ENCODE measurements at places on chromosomes 7 and 10.
A peak's percentile ranks its signal among the peaks of the same experiment; 100 is the strongest.

DNA sequence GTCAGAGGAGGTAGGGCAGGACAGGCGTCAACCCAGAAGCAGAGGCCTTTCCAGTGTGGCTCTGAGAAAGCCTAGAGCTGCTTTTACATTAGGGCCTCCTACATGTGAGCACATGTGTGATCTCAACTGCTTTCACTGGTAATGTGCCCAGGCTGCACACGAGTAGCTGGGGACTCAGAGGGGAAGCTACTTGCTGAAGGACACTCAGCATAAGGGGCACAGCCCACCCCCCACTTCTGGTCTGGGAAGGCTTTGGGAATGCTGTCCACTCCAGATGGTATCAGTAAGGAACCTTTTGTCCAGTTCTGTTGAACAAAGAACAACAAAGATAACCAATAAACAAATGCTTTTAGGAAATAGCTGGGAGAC, 18.9 kb downstream of the PRF1 start:
- no peak for DNase-seq

GRCh38 chr10:43233601-43234430, 33.0 kb downstream of the RASGEF1A start:
- DNase-seq, result no peak

GRCh38 chr7:11415101-11415500, 416.9 kb downstream of the THSD7A start:
- no peak for DNase-seq

GRCh38 chr7:144866189-144866588, 30.3 kb upstream of the TPK1 start:
- no peak for DNase-seq

DNA sequence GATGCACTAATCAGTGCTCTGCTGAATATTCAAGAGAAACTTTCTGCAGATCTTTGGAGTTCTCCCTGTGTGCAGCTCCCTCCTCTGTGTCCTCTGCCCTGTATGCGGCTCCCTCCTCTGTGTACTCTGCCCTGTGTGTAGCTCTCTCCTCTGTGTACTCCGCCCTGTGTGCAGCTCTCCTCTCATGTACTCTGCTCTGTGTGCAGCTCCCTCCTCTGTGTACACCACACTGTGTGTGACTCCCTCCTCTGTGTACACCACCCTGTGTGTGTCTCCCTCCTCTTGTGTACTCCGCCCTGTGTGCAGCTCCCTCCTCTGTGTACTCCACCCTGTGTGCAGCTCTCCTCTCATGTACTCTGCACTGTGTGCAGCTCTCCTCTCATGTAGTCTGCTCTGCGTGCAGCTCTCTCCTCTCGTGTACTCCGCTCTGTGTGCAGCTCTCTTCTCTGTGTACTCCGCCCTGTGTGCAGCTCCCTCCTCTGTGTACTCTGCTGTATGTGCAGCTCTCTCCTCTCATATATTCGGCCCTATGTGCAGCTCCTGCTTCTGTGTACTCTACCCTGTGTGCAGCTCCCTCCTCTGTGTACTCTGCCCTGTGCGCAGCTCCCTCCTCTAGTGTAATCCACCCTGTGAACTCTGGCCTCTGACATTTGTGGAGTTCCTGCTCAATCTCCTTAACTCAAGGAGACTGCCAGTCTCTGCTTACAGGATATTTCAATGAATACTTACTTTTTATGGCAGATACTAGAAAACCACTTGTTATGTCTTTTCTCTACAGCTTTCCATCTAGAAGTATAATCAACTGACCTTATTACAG, 280.4 kb downstream of the GLRX3 start:
- no peak for DNase-seq

DNA sequence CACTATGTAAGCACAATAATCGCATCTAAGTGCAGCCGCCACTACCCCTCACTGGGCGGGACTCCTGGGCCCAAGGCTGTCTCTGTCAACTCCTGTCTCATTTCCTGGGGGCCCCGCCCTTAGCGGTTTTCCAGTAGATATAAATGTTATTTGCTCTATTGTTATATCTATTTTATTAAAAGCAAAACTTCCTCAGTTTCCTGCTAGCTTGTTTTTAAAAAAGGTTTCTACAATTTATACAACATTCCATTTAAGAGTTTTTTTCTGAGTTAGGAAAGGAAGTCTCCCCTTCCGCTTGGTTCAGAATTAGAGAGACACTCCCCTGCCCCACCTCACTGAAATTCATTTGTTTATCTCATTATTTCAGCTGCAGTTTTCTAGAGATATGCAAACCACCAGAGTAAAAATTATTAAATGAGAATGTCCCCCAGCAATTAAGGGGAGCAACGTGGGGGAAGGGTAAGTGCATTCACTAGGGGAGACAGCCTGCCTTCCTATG, 82.7 kb downstream of the RAMP3 start:
- DNase-seq, result no peak

DNA sequence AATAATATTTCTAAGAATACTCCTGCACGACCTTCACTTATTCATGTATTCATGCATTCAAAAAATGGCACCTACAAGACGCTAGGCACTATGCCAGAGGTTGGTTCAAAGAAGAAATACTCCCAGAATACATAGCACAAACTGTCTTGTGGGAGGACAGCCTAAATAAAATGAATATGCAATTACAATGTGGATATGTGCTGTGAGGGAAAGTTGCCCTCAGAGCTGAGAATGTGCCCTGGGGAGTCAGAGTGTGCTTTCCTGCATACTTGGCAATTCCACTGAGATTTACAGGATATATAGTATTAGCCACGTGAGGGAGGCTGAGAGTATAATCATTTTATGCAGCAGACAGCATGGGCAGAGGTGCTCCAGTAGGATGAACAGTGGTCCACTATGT, 872.9 kb downstream of the GRID1 start:
- no peak for DNase-seq

GRCh38 chr7:5636914-5637313, 144.5 kb downstream of the RNF216 start:
- DNase-seq, result peak; percentile 92

- DNase-seq, result no peak
These were observed 13.6 kb downstream of the IRF5 start for GRCh38 chr7:128951296-128951695.

GRCh38 chr7:77558284-77558967, 21.3 kb downstream of the PTPN12 start:
- DNase-seq, result no peak

- DNase-seq, result no peak
These were observed 26.2 kb downstream of the PAPOLB start for GRCh38 chr7:4835398-4836205.

GRCh38 chr10:104622598-104623209, 18.4 kb upstream of the SORCS3 start:
- peak; percentile 13 for DNase-seq

DNA sequence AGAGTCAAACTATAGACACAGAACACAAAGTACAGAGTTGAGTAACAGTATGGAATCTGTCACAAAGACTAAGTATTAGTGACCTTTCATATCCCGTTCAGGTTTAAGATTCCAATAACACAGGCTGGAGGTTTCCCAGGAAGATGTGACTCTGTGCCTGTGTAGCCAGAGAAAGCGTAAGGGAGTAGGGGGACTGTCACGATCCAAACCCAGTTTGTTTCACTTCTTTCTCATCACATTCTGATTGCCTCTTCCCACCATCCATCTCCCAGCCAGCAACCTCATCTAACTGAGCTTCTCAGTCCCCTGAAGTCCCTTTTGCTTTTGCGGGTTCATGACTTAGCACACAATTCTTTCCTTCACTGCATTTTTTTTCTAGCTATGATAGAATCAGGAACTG, 76.4 kb upstream of the NPVF start:
- DNase-seq, result no peak

GRCh38 chr10:112404617-112405016, 30.7 kb downstream of the ACSL5 start:
- DNase-seq, result peak; percentile 62

DNA sequence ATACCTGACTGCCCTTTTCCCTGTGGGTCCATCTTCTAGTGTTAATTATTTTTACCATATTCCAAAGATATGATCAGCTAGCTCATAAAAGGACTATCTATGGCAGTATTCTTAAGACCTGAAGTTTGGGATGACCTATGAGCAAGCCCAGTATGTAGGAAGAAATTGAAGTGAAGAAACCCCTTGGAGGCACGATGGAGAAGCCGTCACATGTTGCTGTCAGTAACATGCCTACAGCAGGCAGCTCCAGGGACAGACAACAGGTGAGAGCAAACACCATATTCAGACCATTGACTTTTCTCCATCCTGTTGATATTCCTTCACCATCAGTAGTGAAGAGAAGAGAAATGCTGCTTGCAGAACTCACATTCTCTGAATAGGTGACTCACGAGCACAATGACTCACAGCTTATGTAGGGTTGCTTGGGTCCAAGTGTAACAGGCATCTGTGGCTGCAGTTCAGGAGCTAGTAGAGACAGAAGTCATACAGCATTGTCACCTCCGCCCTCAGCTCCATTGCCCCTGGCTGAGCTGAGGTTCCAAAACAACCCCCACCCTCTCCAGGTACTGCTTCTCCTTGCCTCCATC, 8.4 kb upstream of the LYZL2 start:
- peak; percentile 86 for DNase-seq

DNA sequence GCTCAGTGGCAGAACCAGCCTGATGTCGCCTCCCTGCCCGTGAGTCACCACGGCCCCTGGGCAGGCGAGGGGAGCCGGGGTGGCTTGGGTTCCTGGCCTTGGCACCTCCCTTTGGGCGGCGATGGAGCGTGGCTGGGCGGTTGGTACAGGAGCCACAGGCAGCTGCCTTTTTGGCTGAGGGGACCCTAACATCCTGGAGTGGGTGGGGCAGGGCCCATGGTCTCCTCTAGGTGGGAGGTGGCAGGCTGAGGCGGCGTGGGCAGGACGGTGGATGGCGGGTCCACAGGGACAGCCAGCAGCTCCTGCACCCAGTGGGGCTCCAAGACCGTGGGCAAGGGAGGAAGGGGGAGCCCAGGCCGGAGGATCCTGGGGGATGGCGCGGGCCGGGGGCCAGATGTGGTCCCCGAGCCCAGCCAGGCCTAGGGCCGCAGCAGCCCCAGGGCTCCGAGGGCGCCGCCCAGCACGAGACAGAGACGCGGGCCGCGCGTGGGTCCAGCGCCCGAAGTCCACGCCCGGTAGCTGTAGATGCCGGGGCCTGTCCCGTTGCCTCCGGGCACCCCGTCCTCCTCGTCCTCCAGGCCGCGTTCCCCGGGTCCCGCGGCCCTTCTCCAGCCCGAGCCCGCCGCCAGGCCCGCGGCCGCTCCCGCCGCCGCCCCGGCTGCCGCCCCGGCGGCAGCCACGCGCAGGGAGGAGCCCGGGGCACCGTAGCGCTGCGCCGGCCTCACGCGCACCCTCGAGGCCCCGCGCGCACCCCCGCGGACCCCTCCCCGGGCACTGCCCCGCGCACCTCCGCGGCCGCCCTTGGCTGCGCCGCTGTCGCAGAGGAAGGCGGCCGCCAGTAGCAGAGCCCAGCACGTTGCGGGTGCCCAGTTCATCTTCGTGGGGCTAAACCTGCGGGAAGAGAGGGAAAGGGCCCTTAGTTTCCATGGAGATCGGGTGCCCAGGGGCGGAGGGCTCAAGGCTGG, 1.3 kb downstream of the SPRN start:
- DNase-seq, result no peak

- no peak for DNase-seq
These were observed 108.6 kb downstream of the DNAJB6 start for GRCh38 chr7:157445246-157445955.

DNA sequence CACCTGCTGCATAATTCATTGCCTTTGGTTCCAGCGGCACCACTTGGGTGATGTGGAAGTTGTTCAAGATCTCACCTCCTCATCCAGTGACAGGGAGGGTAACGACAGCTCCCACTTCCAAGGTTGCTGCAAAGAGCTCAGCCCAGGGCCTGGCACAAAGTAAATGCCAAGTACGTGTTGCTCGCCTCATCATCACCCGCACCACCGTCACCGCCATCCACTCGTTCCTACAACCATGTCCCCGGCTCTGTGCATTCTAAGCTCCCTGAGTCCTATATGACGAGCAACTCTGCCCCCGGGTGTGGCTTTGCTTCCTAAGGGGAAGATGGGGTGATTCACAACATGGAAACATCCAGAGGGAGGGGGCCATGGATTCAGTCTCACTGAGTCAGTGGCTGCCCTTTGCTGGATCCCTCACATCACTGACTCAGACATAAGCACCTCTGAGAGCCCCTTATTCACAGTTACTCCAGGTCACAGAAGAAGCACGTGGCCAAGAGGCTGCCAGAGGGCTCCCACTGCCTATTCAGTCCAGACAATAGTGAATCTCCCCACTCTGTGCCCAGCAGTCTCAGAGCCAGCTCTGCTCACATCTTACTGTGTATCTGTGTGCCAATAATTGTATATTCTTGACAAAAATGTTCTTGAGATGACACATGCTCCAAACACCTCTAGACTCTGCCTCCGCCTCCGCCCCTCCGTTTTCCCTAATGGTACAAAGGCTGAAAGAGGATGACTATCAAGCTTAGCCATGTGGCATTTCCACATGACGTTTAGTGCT, 159.1 kb downstream of the GFRA1 start:
- peak; percentile 5 for DNase-seq

GRCh38 chr7:835485-836401, 3.5 kb downstream of the SUN1 start:
- no peak for DNase-seq

DNA sequence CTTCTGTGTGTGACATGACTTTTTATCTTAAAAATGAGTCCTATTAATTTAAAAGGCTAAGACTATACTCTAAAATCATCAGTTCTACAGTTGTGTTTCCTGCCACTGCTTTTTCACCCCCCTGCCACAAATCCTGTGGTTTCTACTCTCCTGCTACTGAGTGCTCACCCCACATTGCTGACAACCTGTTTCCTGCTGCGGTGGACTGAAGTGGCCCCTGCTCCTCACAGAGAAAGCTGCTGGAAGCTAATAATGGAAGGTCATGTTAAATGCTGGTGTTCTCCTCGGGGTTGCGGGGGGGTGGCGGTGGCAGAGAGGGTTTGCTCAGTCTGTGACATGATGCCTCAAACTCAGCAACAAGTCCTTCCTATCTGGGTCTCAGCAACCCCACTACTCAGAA, 113.2 kb upstream of the INHBA start:
- DNase-seq, result no peak

GRCh38 chr10:84818961-84819360, 490.6 kb downstream of the CCSER2 start:
- no peak for DNase-seq

- DNase-seq, result peak; percentile 29
These were observed 32.7 kb upstream of the ZNF438 start for GRCh38 chr10:31064348-31064747.

GRCh38 chr7:70299472-70299807, 701.2 kb downstream of the AUTS2 start:
- no peak for DNase-seq

GRCh38 chr10:117375360-117376178, at the start of gene PDZD8:
Gene PDZD8, minus strand, starts transcription at chr10:117375440. Its CDS starts 213 bp downstream, at chr10:117375227.
- DNase-seq, result peak; percentile 96

DNA sequence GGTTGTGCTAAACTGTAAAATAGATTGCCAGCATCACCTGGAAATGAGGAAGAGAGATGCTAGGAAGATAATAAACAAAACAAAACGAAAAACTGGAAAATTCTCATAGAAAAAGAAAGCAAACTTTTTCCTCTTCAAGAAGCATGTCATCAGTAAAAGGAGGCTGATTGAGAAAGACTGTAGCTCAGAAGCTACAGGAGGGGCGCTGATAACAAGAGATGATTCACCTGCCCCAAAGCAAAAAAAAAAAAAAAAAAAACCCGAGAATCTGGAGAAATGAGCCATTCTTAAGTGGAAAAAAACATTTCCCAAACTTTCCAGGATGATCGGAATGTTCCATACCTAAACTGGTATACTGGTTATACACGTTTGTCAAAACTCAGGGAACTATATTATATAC, 130.5 kb upstream of the C1QL3 start:
- no peak for DNase-seq
